ENCODE measurements at places on chromosomes 16 and 17.

GRCh38 chr17:65018610-65019316 lies 37.8 kb downstream of the GNA13 start:
- DNase-seq, result no peak

- DNase-seq, result no peak
Observed at GRCh38 chr17:36641877-36642845, 40.8 kb downstream of the MRM1 start.

GRCh38 chr17:951325-952132 lies 28.0 kb downstream of the NXN start:
- no peak for DNase-seq

GRCh38 chr17:72296456-72296855 lies 175.6 kb downstream of the SOX9 start:
- no peak for DNase-seq

GRCh38 chr16:19400711-19401110 lies 17.0 kb upstream of the TMC5 start:
- no peak for DNase-seq

- DNase-seq, result no peak
Observed at GRCh38 chr16:66261826-66262225, 104.7 kb upstream of the CDH5 start.

DNA sequence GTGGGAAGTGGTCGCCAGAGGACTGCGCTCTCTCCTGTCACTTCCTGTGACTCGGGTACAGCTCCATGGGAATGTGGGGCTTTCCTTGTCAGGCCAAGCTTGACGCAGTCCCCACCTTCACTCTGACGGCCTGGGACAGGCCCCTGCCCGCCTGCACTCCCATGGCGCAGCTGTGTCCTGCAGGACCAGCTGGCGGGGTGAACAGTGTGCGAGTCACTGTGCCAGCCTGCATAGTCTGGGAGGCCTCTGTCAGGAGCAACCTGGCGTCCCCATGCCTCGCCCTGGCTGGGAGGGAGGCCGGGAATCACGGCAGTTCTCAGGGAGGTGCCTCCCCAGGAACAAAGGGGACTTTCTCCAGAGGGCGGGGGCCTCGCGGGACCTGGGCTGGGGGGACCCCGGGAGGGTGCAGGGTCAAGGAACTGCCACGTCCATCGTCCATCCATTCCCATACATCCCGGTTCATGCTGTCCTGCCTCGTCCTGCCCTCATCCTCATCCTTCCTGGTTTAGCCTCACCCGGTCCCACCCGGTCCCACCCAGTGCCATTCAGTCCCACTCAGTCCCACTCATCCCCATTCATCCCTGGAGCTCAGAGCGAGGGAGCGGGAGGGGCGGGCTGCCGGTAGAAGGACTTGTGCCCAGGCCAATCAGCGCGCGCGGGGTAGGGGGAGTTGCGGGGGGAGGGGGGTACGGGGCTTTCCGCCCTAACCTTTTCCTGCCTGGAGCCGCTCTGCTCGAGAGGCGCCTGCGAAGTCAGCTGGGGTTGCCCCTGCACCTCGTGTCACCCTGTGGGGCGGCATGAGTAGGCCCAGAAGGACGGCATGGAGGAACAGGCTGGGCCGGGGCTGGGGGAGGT lies 13.4 kb downstream of the FLYWCH1 start:
- no peak for DNase-seq

GRCh38 chr17:57572600-57572999 lies 172.5 kb downstream of the CCDC182 start:
- DNase-seq, result no peak

GRCh38 chr16:49833085-49833484 lies 22.8 kb downstream of the ZNF423 start:
- peak; percentile 44 for DNase-seq

GRCh38 chr16:26688105-26688504 lies 378.6 kb upstream of the C16orf82 start:
- peak; percentile 85 for DNase-seq

GRCh38 chr17:17515934-17516930 lies 20.0 kb upstream of the RASD1 start:
- DNase-seq, result no peak

- no peak for DNase-seq
Observed at GRCh38 chr17:10111907-10112452, 86.4 kb downstream of the GAS7 start.

DNA sequence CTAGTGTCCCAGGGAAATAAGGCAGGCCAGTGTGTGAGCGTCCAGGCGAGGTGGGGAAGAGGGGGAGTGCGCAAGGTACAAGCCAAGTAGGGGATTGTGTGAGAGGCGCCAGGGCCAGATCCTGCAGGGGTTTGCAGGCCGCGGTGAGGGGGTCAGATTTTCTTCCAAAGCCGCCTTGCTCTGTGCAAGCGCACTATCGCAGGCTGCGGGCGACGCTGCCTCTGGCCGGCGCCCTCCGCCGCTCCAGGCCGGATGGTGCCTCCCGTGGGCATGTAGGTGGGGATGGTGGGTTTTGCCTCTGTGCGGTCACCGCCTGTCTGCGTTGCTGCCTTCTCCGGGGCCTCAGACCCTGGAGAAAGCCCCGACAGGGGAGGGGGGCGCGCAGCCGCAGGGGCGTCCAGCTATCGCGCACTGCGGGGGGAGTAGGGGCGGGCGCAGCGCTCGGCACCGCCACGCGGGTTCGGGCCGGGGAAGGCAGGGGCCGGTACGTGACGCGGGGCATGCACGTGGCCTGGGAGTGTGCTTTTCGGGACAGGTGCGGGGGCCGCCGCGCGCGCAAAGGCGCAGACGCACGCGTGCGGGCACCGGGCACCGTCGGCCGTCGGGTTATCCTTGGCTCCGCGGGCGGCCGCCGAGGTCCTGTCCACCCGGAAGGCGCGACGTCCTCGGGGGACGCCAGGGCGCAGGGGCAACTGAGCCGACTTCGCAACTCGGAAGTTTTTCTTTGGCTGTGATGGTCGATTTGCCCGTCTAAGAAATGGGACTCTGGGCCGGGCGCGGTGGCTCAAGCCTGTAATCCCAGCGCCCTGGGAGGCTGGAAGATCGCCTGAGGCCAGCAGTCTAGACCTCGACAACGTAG lies 1.1 kb upstream of the HAPSTR1 start:
- no peak for DNase-seq

DNA sequence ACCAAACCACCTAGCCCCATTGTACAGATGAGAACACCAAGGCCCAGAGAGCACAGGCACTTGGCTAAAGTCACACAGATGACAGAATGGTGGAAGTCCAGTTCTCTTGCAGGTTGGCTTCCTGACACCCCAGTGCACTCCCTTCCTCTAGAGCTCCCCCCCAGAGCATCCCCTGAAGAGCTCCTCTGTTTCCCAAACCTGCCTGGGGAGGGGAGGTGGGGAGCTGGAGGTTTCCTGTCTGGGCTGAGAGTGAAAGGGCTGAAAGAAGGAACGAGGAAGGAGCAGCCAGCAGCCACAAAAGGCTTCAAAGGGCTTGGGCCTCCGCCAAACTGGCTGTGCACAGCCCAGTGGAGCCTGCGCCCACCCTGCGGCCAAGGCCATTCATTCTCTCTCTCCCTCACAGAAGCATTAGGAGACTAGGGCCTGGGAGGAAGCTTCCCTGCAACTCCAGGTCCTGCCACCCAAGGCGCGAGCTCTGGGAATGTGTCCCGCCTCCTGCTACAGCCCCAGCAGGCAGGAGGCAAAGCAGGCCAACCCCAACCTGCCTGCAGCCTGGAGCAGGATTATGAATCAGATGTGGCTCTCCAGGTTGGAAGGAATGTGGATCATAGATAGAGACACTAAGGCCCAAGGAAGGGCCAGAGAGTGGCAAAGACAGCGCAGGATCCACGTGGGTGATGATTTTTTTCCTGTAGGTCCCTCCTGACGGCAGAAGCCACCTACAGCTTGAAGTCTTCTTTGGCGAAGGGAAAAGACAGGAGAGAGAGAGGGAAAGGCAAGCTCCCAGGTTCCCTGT lies 913 bp downstream of the SLC13A5 start:
- DNase-seq, result peak; percentile 58

DNA sequence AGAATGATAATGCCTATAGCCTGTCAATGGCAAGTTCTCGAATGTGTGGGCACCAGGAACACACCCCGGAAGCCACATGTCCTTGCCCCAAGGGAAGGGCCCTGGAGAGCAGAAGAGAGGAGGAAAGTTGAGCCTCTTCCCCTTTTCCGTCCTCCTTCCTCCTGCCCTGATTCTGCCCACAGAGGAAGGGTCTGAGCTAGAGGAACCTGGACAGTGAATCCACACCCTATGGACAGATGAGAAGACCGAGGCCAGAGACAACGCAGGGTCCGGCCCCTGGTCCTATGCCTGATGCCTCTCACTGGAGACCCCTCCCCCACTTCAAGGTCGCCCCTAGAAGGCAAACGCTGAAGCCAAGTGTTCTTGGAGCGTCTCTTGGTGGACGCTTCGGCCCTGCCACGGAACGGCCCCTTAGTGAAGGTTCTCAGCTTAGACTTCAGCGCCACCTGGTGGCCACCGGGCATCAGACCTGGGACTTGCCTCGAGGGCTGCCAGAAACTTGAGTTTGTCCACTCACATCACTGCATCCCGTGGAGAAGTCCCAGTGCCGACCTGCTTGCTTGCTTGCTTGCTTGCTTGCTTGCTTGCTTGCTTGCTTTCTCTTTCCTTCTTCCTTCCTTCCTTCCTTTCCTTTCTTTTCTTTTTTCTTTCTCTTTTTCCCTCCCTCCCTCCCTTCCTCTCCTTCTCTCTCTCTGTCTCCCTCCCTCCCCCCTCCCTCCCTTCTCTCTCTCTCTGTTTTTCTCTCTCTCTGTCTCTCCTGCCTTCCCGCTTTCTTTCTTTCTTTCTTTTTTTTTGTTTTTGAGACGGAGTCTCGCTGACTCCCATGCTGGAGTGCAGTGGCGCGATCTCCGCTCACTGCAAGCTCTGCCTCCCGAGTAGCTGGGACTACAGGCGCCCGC lies 20.6 kb upstream of the SPNS3 start:
- peak; percentile 79 for DNase-seq
